ENCODE measurements at places on chromosomes 11 and 22.

GRCh38 chr11:75400146-75400865 lies 988 bp downstream of the RPS3 start:
- DNase-seq: no peak

- no peak for DNase-seq
Measured at GRCh38 chr22:40542821-40543540, 93.5 kb downstream of the MRTFA start.

DNA sequence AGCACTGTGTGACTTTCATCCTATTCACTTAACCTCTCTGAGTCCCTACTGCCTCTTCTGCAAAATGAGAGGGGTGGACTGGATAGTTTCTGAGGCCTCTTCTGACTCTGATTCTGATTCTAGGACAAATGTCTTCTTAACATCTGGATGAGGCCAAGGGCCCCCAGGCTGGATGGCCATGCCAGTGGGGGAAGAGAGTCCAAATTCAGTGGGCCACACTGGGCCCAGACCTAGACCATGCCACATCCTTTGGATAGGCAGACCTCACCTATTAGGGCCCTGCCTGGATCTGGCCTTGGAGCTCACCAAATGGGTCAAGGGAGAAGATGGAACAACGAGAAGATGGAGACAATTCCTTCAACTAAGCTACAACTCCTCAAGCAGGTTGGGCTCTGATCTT lies 24.6 kb downstream of the NRXN2 start:
- DNase-seq: no peak

- DNase-seq: no peak
Measured at GRCh38 chr11:65954771-65955170, 6.8 kb upstream of the SART1 start.

DNA sequence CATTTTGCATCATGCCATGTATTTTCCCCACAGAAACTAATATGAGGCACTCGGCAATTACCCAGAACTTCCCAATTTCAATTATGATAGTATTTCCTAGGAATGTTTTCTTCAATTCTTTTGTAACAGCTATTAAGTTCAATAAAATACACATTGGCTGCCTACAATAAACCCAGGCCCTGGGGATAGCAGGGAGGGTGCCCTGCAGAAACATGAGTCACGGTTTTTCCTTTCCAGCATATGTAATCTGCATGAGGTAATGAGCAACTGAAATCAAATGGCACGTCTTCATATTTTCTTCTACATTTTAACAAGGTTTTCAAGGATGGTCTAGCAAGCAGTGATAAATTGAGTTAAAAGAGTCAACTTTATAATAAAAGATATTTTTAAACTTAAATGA lies 32.0 kb downstream of the GUCY1A2 start:
- no peak for DNase-seq

DNA sequence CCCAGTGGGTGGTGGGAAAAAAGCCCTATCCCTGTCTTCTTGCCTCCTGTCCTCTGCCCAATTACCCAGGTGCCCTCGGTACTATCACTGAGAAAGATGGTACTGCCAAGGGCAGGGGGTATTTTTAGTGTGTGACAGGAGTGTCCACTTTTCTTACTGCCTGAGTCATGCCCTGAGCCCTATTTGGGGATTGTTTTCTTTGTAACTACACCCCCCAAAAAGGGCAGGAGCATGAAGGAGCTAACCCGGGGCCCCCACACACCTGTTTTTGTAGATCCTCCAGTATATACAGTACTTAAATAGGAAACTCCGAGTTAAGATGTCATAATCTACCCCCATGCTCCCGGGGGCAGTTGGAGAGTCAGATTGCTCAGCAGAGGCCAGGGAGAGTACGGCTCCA lies 3.8 kb downstream of the SMTNL1 start:
- DNase-seq: no peak

DNA sequence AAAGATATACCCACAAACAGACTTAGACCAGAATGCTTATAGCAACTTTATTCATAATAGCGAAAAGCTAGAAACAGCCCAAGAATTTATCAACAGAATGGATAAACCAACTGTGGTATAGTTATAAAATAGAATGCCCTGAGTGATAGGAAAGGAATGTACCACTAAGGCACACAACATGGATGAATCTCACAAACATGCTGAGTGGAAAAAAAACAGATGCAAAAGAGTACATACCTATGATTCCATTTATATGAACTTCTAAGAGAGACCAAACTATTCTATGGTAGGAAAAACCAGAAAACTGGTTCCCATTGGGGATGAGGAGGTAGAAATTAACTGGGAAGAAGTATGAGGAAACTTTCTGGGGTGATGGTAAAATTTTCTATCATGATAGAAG lies 40.4 kb upstream of the GRIK4 start:
- no peak for DNase-seq

DNA sequence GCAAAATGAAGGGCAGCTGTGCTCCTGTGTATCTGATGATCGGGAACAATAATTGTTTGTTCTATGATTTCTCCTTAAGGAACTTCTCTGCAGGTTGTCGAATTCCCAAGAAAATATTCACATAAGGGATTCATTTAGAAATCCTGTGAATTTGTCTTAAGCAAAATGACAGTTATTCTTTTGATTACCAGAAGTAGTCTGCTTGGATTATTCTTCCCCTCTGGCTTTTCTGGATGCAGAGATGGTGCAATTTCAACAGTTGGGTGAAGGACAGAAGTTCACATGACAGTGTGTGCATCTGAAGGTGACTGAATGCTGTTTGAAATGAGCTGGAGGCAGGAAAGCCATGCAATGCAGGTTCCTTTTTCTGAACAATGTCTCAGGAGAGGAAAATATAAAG lies 137.2 kb upstream of the MTMR2 start:
- DNase-seq: no peak

- no peak for DNase-seq
Measured at GRCh38 chr11:90448256-90448655, 225.4 kb upstream of the CHORDC1 start.

- no peak for DNase-seq
Measured at GRCh38 chr11:19650467-19650866, 62.2 kb upstream of the NAV2 start.

GRCh38 chr11:134978388-134979088 lies 566.5 kb upstream of the B3GAT1 start:
- DNase-seq: no peak

- DNase-seq: no peak
Measured at GRCh38 chr22:25402160-25402500, 162.3 kb upstream of the GRK3 start.

DNA sequence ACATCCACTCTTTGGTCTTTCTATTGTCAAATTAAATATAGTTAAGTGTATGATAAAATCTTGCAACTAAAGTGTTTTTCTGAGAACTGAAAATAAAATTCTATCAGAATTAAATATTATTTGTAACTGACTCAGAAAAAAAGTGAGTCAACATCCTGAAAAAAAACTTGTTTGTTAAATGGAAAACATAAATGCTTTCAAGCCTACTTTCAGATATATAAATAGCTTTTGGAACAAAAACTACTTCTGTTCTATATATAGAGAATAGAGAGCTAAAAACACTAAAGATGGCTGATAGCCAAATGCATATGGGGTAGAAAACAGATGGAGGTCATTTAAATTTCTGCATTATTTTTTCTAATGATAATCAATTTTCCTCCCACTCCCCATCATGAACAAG lies 61.8 kb downstream of the PIK3C2A start:
- no peak for DNase-seq

DNA sequence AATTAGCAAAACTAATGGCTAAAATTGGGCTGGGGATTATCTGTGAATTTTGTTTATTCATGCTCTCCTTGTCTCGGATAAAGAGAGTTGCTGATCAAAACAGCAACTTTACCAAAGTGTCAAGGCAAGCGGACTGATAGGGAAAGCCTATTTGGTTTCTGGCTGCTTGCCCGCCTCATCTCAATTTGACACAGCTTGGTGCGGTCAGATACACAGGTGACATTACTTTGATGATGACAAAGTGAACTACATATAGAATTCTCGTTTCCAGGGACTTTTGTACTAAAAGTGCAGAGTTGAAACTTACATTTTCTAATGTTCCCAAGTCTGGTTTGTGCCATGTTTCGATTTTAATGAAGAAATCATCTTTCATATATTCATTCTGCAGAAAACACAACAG lies 22.8 kb downstream of the PITPNB start:
- DNase-seq: no peak

DNA sequence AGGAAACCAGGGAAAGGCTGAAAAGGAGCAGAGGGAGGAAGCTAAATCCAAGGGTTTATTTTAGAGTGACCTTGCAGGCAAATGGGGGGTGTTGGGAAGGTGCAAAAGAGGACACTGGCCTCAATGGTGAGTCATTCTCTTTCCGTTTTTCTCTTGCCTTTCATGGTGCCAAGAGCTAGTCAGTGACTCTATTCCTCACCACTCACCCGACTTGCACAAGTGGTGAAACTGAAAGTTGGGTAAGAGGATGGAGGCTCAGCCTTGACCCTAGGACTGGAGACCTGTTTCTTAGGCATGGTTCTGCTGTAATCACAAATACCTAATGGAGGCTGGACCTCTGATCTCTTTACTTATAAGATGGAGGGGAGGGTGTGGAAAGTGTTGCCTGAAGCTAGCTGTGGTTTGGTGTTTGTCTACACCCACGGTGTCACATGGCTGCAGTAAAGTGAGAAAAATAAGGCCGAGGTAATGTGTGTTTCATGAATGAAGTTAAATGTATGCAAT lies 67.3 kb upstream of the CREB3L1 start:
- no peak for DNase-seq

DNA sequence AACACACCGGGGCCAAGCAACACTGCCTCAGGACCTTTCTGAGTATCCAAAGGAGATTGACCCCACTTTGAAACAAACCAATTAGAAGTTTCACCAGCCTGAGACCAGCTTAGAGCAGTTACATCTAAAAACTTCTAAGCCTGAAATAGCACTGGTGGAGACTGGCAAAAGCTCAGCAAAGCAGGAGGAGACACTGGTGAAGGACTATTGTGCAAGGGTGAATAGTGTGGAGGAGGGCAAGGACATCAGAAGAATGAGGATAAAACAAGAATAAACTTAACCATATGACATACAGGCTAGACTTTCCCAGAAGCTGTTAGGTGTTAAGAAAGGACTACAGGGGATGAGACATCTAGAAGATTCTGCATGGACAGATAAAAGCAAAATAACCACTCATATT lies 152.4 kb downstream of the FCHSD2 start:
- no peak for DNase-seq

DNA sequence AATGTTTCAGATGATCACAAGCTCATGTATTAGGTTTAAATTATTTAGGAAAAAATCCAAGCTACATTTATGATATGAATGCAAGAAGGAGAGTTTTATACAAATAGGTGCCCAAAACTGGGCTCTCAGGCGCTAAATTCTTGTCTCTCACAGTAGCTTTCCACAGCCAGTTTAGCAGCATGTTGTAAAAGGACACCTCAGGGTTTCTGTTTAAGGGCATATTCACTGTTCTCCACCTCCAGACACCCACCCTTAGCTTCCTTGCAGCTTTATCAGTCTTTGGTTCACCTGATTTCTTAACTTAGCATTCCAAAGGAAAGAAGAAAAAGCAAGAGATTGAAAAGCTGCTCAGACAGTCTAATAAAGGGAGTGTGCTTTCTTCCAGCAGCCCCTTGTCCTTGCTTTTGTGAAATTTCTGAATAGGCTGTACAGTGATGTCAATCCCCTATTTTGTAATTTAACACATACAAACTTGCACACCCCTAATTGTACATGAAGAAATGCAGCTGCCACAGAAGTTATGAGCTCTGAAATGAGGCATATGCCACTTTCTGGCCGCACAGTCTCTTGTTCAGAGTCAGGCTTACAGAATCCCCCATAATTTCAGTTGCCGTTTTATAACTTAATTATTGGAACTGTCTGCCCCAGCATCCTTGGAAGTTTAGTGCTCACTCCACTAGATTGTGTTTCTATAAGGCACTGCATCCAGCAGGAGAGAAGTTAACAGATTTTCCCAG lies 262.1 kb downstream of the DDX10 start:
- DNase-seq: no peak

GRCh38 chr11:74769055-74769707 lies 20.5 kb downstream of the RNF169 start:
- no peak for DNase-seq

GRCh38 chr11:115676768-115677167 lies 172.6 kb upstream of the CADM1 start:
- no peak for DNase-seq

DNA sequence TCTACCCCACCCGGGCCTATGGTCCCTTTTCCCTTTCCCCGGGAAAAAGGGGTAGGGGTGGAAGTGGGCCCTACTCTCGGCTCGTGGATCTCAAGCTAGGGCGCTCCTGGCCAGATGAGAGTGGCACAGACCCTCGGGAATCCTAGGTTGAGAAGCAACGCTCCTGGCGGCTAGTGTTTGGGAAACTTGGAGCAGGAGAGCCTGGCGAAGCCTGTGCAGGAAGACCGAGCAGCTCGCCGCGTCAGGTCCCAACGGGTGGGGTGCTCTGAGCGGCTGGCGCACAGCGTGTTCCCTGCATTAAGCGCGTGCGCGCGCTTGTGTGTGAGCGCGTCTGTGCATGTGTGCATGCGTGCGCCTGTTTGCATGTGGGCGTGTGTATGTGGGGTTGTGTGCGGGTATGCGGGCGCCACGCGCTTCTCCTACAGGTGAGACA lies 7.1 kb upstream of the FLI1 start:
- no peak for DNase-seq

GRCh38 chr11:87851234-87851633 lies 324.0 kb downstream of the RAB38 start:
- no peak for DNase-seq
